ENCODE measurements at places on chromosomes 2 and 18. TPM values are rescaled to one million over a fixed set of nuclear protein-coding genes. Genes with fewer than 3 reads are reported as not detected.

TSPYL6 gene
- total RNA-seq, result not detected

ATOH8 gene
- 4.5 TPM for total RNA-seq

MERTK gene
- total RNA-seq, result 2.1 TPM

CCDC74B gene
- 6.1 TPM for total RNA-seq

TWIST2 gene
- 19.4 TPM for total RNA-seq

INHBB gene
- total RNA-seq, result 14.2 TPM

Data from A549 treated with DMSO at 1 μM for 4 hours (cell line).